Left kidney (tissue), 8 donors: ENCODE measurements at places on chromosomes 12 and 14. TPM values are rescaled to one million over a fixed set of nuclear protein-coding genes. Genes with fewer than 3 reads are reported as not detected.

The EVL gene
- polyA plus RNA-seq: 163 TPM

The TEX52 gene
- polyA plus RNA-seq: 3.1 TPM

The GZMB gene
- polyA plus RNA-seq: 0.55 TPM

The TRPV4 gene
- polyA plus RNA-seq: 16.5 TPM

The TAS2R20 gene
- polyA plus RNA-seq: 3.2 TPM

The DDN gene
- 65.9 TPM for polyA plus RNA-seq

The TMX1 gene
- polyA plus RNA-seq: 54.8 TPM

DNA sequence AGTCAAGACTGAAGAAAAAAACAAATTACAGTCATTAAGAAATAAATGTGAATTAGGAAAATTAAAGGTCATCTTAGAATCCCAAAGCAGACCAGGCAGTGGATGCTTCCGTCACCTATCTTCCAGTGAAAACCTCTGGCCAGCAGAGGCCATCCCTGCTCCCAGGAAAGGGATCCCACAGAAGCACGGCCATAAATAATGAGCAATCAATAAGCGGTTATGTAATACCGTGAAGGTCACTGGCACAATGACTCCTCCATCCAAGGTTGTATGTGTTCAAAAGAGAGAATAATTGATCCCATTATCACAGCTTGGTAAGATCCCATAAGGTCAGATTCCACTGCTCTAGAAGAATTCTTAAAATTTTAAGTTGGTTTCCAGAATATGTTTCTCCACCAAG, 85.7 kb downstream of the PPP2R5E start:
- DNase-seq: no peak

GRCh38 chr12:19550626-19551025, 111.3 kb downstream of the AEBP2 start:
- DNase-seq: no peak

DNA sequence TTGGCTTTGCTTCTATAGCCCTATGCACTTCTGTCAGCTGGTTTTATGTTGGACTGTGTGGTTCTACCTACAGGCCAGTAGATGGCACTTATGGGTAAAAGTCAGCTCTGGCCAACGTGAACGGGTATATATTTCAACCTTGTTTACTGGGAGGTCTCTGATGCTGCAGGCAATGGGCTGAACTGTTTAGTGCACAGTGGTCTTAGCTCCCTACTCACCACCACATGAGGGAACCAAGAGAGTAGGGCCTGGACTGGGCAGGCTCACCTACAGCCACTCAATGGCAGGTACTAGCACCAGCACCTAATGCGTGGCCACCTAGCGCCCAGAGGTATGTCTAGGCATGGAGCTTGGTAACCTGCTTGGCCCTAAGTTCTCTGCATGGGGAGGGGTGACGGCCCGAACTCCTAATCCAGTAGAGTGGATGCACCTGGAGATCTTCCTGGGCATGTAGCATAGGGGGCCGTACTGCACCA, 481.8 kb downstream of the TMEM117 start:
- DNase-seq: peak; percentile 13

- DNase-seq: no peak
Observed at GRCh38 chr12:8813572-8814357, 8.7 kb upstream of the A2ML1 start.

- no peak for DNase-seq
Observed at GRCh38 chr12:123389560-123390351, 5.8 kb downstream of the KMT5A start.

- DNase-seq: no peak
Observed at GRCh38 chr12:93358821-93359220, 18.9 kb upstream of the NUDT4 start.

DNA sequence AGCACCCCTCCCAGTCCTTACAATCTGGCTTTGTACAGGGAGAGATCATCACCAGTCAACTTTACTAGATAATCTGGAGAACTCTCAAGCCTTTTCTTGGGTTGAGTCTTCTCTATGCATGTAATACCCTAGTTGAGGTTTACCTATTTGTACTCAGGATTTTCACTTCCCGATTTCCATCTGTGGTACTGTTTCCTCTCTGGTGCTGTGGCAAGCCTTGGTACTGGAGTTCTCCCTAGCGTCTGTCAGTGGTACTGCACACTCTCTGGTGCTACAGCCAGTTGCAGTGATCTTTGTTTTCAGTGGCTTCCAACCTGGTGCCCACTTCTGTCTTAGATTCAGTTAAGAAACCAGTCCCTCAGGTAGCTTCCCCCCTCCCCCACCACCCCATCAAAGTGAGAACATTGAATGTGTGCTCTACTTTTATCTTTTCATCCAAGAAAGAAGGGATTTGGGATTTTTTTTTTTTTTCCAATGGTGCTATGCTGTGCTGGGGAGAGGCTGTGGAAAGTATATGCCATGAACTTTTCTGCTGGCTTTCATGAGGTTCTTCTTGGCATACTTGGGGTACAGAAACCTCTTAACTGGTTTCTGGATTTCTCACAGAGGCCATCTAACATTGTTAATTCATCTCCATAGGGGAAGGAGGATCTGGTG, 69.4 kb upstream of the EVL start:
- no peak for DNase-seq

GRCh38 chr12:73445658-73446324, 1091.8 kb upstream of the ATXN7L3B start:
- DNase-seq: no peak

- DNase-seq: no peak
Observed at GRCh38 chr12:105418229-105418628, 87.7 kb downstream of the C12orf75 start.

GRCh38 chr14:101237252-101237616, 324.1 kb upstream of the DIO3 start:
- DNase-seq: no peak

DNA sequence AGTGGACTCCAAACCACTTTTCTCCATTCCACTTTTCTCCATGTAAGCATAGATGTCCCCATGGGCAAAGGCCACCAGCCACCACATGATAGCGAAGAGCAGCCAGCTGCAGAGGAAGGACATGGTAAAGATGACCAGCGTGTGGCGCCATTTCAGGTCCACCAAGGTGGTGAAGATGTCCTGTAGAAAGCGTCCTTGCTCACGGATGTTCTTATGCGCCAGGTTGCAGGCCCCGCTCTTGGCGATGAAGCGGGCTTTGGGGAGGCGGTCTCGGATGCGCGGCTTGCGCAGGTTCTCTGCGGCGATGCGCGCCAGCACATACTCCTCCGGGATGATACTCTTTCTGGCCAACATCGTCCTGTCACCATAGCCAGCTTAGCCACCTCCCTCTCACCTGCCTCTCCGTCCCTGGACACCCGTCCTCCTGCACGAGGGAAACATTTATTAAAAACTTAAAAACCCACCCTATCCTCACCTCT, 1.2 kb downstream of the KCNJ8 start:
- DNase-seq: peak; percentile 52

- DNase-seq: no peak
Observed at GRCh38 chr14:101004176-101004575, 100.7 kb upstream of the RTL1 start.

DNA sequence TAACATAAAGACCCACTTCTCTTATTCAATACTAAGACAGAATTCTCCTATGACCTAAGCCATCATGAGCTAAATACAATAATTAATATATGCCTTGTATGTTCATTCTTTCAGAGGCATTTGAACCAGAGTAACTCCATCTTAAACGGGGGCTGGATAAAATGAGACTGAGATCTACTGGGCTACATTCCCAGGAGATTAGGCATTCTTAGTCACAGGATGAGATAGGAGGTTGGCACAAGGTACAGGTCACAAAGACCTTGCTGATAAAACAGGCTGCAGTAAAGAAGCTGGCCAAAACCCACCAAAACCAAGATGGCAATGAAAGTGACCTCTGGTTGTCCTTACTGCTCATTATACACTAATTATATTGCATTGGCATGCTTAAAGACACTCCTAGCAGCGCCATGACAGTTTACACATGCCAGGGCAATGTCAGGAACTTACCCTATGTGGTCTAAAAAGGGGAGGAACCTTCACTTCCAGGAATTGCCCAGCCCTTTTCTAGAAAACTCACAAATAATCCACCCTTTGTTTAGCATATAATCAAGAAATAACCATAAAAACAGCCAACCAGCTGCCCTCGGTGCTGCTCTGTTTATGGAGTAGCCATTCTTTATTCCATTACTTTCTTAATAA, 260.7 kb downstream of the SSPN start:
- no peak for DNase-seq

DNA sequence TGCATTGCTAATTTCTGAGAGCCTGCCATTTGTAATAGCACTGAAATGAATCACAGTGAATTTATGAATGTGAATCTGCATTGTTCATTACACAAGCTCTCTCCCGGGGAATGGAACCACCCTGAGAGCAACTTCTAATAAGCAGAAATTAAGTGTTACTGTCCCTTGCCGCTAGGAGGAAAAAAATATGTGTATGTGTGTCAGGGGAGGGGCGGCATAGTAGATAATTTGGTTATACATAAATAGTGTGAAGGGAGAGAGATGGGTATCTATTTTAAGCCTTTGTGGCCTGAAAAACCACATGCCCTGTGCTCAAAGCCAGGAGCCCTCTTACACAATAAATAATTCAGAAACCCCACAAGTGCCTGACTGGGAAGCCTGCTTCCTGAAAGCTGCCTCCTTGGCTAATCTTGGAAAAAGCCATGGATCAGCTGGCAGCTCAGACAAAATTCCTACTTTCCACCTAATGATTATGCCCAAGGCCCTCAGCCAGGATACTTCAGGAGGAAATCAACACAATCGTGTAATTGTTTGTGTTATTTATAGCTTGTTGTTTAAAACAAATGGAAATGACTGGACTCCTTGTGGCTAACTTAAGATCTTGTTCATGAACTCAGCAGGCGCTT, 366.2 kb upstream of the KITLG start:
- DNase-seq: peak; percentile 10

- DNase-seq: peak; percentile 46
Observed at GRCh38 chr12:52221912-52222457, 11.1 kb upstream of the KRT7 start.

- no peak for DNase-seq
Observed at GRCh38 chr14:56219666-56220413, 101.6 kb downstream of the PELI2 start.

DNA sequence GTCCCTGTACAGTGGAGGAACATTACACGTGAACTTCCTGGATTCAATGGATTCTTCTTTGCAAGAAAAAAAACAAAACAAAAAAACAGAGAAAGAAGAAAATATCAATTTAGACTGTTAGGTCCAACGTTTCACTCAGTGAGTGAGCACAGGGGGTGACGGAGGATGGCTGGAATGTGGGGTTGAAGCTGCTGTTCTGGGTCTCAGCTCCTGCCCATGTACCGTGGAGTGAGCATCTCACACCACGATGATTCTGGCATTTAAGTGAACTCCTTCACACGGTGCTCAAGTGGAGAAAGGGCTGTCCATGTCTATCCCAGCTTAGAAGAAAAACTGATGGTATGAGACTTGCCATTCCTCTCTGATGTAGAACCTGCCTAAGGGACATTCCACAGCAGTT, 23.2 kb downstream of the CCND2 start:
- no peak for DNase-seq

GRCh38 chr12:56488041-56488955, at the start of gene GLS2:
Gene GLS2, minus strand, starts transcription at chr12:56488161. Its CDS starts 43 bp downstream, at chr12:56488118.
- peak; percentile 76 for DNase-seq

DNA sequence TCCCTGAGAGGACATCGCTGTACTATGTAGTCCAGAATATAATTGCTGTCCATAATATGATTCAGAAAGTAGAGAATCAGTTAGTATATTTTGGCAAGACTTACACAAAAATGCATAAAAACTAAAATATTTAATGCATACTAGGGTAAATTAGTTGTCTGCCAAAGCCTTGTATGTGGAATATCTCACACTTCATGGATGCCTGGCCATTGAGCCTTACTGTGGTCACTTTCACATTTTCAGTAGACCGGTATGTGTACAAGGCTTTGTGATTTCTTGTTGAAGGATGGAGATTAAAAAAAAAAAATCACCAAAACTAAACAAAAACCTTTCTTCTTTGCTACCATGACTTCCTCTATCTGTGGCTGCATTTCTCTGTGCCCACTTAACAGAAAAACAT, 197.3 kb upstream of the DDHD1 start:
- no peak for DNase-seq

GRCh38 chr14:105102361-105102870, 37.2 kb upstream of the GPR132 start:
- DNase-seq: no peak

DNA sequence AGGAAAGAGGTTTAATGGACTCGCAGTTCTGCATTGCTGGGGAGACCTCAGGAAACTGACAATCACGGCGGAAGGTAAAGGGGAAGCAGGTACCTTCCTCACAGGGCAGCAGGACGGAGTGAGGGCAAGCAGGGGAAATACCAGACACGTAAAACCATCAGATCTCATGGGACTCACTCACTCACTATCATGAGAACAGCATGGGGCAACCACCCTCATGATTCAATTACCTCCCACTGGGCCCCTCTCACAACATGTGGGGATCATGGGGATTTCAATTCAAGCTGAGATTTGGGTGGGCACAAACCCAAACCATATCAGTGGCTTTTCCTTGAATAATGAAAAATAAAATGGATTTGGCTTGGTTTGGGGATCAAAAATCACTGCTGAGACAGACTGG, 380.5 kb downstream of the VRK1 start:
- DNase-seq: no peak

DNA sequence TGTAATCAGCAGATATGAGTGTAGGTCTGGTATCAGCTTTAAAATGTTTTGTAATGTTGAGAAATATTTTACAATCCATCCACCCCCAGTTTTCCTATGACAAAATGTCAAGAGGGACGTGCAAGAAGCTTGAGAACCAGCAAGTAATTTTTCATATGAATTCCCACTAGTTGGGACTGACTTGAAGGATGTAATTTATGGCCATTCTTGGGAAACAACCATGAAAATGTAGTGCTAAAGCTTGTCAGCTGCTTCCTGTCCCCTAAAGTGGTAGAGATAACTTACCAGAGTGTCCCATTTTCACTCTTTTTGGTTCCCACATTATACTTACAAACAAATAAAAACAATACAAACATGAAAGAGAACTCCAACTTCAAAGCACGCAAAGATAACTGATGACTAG, 63.9 kb downstream of the RERG start:
- DNase-seq: peak; percentile 57

- DNase-seq: no peak
Observed at GRCh38 chr14:80271389-80271788, 60.1 kb upstream of the DIO2 start.

DNA sequence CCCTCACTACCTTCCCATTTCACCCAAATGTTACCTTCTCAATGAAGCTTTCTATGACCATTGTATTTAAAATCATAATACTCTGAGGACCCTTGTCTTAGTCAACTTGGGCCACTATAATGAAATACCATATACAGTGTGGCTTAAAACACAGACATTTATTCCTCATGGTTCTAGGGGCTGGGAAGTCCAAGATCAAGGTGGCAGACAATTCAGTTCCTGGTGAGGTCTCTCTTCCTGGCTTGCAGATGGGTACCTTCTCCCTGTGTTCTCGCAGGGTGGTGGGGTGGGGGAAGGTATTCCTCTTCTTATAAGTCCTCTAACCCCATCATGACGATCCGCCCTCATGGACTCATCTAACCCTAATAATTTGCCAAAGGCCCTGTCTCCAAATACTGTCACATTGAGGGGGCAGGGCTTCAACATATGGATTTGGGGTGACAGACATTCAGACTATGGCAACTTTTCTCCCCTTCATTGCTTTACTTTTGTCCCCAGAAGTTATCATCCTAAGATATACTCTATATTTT, 163.7 kb upstream of the PWP1 start:
- DNase-seq: no peak
